ENCODE measurements at places on chromosomes 1 and 21.

DNA sequence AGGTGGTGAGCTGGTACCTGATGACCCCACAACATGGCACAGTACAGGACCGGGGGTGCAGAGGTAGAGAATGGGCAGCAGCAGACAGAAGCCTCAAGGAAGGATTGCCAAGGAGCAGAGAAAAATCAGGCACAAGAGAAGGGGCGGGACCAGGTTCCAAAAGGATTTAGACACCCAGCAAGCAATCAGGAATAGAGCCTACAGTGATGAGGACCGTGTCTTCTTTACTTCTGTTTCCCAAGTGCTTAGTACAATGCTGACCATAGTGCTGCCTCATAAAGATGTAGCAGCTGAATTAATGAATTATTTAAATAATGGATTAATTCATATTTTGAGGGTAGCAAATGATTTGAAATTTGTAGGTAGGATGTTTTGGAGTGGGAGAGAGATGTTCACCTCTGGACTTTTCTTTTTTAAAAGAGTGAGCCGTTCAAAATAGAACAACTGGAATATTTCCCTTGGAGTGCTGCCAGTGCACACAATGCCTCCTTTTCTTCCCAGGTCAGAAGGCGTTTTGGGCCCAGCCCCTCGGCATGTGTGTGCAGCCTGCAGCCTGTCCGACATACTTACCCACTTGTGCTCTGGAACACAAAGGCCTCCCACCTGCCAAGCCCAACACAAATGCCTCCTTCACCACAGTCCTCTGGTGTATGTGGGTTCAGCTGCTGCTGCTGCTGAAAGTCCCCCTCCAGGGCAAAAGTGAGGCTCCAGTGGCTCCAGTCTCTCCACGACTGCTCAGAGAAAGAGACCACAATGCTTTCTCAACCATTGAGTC is 19.6 kb downstream of the KANK4 start:
- H3K4me3 ChIP-seq: no peak overlapping the region
- no peaks in the 10 kb centered on the region for H3K27me3 ChIP-seq
- no peak overlapping the region for H3K27ac ChIP-seq
- peak; percentile 53 for DNase-seq

- DNase-seq: no peak
- no peaks in the 10 kb centered on the region for H3K36me3 ChIP-seq
- H3K4me3 ChIP-seq: no peak overlapping the region
These were observed 45.6 kb upstream of the RAB4A start for GRCh38 chr1:229225331-229225782.

GRCh38 chr1:183933528-183934179 is 103.9 kb downstream of the COLGALT2 start:
- H3K36me3 ChIP-seq: peaks cover 3% of the 10 kb centered on the region
- DNase-seq: no peak
- H3K27ac ChIP-seq: no peak overlapping the region
- H3K4me1 ChIP-seq: peaks cover 9% of the 10 kb centered on the region
- H3K27me3 ChIP-seq: no peaks in the 10 kb centered on the region

DNA sequence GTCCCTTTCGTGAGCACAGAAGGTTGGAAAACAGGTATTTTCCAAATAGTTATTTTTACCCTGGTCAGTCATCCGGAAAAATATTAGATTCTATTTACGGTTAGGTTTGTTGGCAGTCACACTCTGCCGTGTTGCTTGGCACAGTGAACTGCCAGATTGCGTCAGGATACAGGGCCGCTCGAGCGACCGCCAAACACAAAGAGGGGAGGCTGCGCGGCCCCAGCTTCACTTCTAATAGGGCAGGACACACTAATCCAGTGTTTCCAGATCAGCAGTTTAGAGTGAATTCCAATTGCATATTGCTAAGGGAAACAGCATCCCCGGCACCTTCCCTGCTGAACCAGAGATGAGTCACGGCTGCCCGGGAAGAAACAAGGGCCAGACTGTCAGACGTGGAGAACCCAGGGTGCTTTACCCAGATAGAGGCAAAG is 22.9 kb downstream of the UMODL1 start:
- no peak overlapping the region for H3K4me3 ChIP-seq
- no peaks in the 10 kb centered on the region for H3K36me3 ChIP-seq
- peaks cover 13% of the 10 kb centered on the region for H3K27me3 ChIP-seq
- peak; percentile 98 for DNase-seq

DNA sequence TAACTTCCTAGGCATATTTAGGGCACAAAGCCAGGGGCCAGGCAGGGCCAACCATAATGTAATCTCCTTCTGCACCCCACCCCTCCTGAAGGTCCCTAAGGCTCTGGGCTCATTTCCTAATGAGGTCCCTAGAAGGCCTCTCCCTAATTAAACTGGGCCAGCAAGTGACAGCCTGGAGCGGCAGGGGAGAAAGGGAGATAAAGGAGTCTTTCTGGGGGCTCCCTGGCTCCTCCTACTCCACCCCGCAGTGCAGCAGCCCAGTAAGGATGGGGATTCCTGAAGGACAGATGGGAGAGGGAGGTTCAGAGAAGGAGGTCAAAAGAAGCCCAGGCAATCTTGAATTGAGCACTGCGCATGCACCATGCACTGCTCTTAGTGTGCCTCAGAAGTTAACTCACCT is 12.8 kb downstream of the LRP8 start:
- no peak for DNase-seq
- no peak overlapping the region for H3K4me3 ChIP-seq
- H3K4me1 ChIP-seq: no peaks in the 10 kb centered on the region
- H3K36me3 ChIP-seq: peaks cover 5% of the 10 kb centered on the region

- H3K36me3 ChIP-seq: no peaks in the 10 kb centered on the region
- no peak overlapping the region for H3K27ac ChIP-seq
- no peaks in the 10 kb centered on the region for H3K27me3 ChIP-seq
- H3K4me3 ChIP-seq: no peak overlapping the region
- no peak for DNase-seq
These were observed 273.1 kb upstream of the PROX1 start for GRCh38 chr1:213714645-213715044.

- no peak overlapping the region for H3K4me3 ChIP-seq
- no peak overlapping the region for H3K27ac ChIP-seq
- H3K36me3 ChIP-seq: no peaks in the 10 kb centered on the region
- no peaks in the 10 kb centered on the region for H3K27me3 ChIP-seq
These were observed 17.8 kb downstream of the ZNF670 start for GRCh38 chr1:247060771-247061170.

DNA sequence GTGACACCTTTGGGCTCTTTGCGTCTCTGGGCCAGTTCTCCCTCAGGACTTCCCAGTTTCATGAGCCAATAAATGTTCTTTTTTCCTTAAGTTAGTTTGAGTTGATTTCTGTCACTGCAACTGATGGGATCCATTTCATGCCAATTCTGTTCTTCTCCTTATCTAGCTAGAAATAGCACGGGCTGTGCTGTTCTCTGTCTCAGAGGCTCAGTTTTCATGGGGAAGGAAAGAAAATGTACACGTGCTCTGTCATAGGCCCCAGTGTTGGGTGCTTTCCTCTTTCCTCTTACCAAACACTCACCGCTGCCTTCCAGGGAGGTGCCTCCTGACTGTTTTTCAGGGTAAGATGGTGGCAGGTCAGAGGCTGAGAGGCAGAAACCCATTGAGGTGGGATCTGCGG is 43.2 kb upstream of the ACTL8 start:
- no peaks in the 10 kb centered on the region for H3K27me3 ChIP-seq
- no peak for DNase-seq
- H3K4me1 ChIP-seq: no peaks in the 10 kb centered on the region
- H3K4me3 ChIP-seq: no peak overlapping the region

GRCh38 chr1:155648207-155649147 is 38.5 kb downstream of the MSTO1 start:
- peak; percentile 92 for DNase-seq
- H3K27ac ChIP-seq: peak overlapping the region; percentile 43
- H3K4me1 ChIP-seq: peaks cover 5% of the 10 kb centered on the region

DNA sequence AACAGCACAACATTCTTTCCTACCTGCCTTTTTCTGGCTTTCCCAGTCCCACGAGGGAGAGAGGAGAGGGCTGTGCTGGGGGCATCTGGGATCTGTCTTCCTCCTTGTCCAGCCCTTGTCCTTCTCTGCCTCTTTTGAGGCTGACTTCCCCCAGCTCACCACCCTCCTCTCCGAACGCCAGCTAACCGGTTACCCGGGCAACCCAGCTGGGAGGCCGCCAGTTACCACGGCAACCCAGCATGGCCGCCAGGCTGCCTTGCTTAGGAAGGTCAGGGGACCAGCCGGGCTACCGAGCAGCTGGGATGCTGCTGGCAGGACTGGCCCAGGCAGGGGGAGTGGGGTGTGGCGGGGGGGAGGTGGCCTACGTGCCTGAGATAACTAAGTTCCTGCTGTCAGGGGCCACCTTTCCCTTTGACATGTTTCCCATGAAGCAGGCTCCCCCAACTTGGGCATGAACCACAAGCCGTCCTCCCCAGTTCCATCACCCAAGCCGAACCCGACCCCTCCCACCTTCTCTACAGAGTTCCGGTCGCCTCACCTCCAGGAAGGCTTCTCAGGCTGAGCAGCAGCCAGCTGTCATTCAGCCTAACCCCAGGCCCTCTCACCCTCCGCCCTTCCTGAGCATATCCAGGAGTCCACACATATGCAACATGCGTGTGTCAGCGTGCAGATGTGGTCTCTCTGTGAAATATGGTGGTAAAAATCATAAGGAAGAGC is 8.7 kb downstream of the PLEKHA6 start:
- H3K36me3 ChIP-seq: no peaks in the 10 kb centered on the region
- peak; percentile 82 for DNase-seq
- no peaks in the 10 kb centered on the region for H3K27me3 ChIP-seq
- peaks cover 13% of the 10 kb centered on the region for H3K4me1 ChIP-seq

DNA sequence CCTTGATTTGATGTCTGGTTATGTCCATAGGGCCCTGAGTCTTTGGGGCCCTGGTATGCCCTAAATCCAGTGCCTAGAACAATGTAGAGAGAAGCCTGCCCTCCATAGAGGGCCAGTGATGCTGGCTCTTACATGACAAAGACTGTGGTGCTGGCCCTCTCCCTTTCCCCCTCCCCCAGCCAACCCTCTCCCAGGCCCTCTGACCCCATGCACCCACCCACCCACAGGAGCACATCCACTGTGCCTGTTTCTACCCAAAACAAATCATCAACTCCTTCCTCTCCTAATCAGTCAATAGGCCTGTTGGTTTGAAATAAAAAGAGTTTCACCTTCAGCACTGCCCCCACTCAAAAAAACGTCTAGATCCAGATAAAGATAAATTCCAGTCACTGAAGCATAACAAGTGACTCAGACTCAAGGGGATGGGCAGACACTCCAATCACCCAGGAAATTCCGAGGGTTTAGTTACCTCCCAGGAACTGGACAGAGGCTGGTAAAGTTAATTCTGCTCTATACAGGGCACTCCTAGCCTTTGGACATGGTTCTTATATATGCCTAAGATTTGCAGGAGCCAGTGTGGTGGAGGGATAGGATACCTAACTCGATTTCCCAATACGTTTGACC is 144.8 kb upstream of the VANGL1 start:
- peak; percentile 87 for DNase-seq
- H3K36me3 ChIP-seq: no peaks in the 10 kb centered on the region
- no peaks in the 10 kb centered on the region for H3K27me3 ChIP-seq
- H3K4me3 ChIP-seq: no peak overlapping the region
- H3K4me1 ChIP-seq: peaks cover 10% of the 10 kb centered on the region
- H3K27ac ChIP-seq: no peak overlapping the region

DNA sequence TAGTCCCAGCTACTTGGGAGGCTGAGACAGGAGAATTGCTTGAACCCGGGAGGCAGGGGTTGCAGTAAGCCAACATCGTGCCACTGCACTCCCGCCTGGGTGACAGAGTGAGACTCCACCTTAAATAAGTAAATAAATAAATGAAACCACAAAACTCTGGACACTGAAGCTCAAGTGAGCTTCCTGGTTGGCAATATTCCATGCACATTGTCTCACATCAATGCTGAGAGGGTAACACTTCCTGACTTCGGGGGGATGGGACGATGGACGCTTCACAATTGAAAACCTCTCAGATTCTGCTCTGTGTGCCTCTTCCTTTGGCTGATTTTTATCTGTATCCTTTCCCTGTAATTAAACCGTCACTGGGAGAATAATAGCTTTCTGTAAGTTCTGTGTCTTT is 70.0 kb upstream of the ZNF644 start:
- no peak overlapping the region for H3K4me3 ChIP-seq
- no peaks in the 10 kb centered on the region for H3K4me1 ChIP-seq
- no peak for DNase-seq
- no peaks in the 10 kb centered on the region for H3K36me3 ChIP-seq
- H3K27ac ChIP-seq: no peak overlapping the region
- no peaks in the 10 kb centered on the region for H3K27me3 ChIP-seq

DNA sequence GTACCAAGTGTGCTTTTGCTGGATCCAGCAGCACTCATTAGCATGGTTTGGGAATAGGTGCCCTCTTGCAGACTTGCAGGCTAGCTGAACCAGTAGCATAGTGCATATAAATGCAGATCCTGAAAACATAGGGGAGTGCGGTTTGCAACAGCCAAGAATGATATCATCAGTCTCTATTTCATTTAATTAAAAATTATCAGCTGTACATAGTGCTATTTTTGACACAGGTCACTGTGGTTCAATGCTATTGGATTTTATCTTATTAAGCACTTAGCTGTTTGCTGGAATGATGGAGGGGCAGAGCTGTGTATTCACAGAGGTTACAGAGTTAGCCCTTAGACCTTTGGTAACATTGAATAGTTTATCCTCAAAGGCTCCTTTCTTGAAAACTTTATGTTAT is 43.6 kb downstream of the CYYR1 start:
- H3K27ac ChIP-seq: no peak overlapping the region
- H3K27me3 ChIP-seq: no peaks in the 10 kb centered on the region
- H3K36me3 ChIP-seq: no peaks in the 10 kb centered on the region
- no peak for DNase-seq

DNA sequence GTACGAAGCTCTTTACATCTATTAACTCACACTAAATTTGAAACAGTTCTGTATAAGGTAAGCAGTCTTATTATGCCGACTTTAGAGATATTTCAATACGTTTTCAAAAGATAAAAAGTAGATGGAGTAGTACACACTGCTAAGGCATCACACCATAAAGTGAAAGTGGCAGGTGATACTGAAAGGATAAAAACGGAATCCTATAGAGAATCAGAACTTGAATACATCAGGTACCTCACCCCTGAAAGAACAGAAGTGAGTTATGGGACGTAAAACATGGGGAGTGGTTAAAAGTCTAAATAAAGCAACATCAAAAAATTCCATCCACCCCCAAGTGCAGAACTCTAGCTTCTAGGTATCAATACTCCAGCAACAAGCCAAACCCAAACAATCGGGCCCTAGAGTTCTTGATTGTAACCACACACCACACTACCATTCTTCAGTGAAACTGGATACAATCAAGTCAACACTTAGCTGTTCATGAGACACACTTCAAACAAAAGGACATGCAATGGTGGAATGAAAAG is 142.6 kb downstream of the SMYD3 start:
- no peaks in the 10 kb centered on the region for H3K4me1 ChIP-seq
- no peaks in the 10 kb centered on the region for H3K27me3 ChIP-seq
- no peak for DNase-seq
- H3K4me3 ChIP-seq: no peak overlapping the region

GRCh38 chr1:6935361-6935883 is 150.2 kb downstream of the CAMTA1 start:
- H3K27ac ChIP-seq: no peak overlapping the region
- no peaks in the 10 kb centered on the region for H3K4me1 ChIP-seq
- H3K27me3 ChIP-seq: peaks cover 7% of the 10 kb centered on the region
- H3K36me3 ChIP-seq: no peaks in the 10 kb centered on the region
- no peak overlapping the region for H3K4me3 ChIP-seq

- H3K4me1 ChIP-seq: no peaks in the 10 kb centered on the region
- H3K27me3 ChIP-seq: no peaks in the 10 kb centered on the region
- H3K27ac ChIP-seq: peak overlapping the region; percentile 53
- DNase-seq: peak; percentile 80
These were observed 570 bp upstream of the NEK7 start for GRCh38 chr1:198156111-198156744.

- H3K27me3 ChIP-seq: no peaks in the 10 kb centered on the region
- no peak overlapping the region for H3K4me3 ChIP-seq
- no peaks in the 10 kb centered on the region for H3K36me3 ChIP-seq
- H3K4me1 ChIP-seq: no peaks in the 10 kb centered on the region
- DNase-seq: no peak
These were observed 437.3 kb downstream of the PLA2G4A start for GRCh38 chr1:187266051-187266450.
